ENCODE measurements at places on chromosomes 7 and 10. TPM values are rescaled to one million over a fixed set of nuclear protein-coding genes. Genes with fewer than 3 reads are reported as not detected.

Gene LRMDA
- 6.4 TPM for polyA plus RNA-seq

Gene KIAA1549
- 27.8 TPM for polyA plus RNA-seq

Gene MYH16
- not detected for polyA plus RNA-seq

Gene CXCL12
- polyA plus RNA-seq, result 106 TPM

Gene OR9A2
- polyA plus RNA-seq, result not detected

Gene ADRB1
- polyA plus RNA-seq, result 4.0 TPM

Measured in spinal cord (tissue), 10 donors.